ENCODE measurements at places on chromosomes 6 and 20. TPM values are rescaled to one million over a fixed set of nuclear protein-coding genes. Genes with fewer than 3 reads are reported as not detected.

GRCh38 chr6:161522276-161522675, 248.4 kb upstream of the AGPAT4 start:
- no peak for DNase-seq

DNA sequence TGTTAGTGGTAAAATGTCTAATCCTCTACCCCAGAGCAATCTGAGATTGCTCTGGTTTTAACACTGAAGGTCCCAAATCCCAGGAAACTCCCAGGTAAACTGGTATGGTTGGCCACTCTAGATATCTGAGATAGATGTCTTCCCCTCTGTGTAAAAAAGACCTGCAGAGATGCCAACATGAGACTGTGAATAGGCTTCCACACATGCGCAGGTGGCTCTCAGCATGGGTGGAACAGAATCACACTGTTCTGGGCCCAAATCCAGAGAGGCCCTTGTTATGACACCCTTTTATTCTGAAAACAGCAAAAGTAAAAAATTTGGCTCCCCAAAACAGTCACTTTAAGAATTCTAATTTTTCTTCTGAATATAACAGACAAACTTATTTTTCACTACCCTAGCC, 88.7 kb upstream of the BMP5 start:
- DNase-seq: no peak

DNA sequence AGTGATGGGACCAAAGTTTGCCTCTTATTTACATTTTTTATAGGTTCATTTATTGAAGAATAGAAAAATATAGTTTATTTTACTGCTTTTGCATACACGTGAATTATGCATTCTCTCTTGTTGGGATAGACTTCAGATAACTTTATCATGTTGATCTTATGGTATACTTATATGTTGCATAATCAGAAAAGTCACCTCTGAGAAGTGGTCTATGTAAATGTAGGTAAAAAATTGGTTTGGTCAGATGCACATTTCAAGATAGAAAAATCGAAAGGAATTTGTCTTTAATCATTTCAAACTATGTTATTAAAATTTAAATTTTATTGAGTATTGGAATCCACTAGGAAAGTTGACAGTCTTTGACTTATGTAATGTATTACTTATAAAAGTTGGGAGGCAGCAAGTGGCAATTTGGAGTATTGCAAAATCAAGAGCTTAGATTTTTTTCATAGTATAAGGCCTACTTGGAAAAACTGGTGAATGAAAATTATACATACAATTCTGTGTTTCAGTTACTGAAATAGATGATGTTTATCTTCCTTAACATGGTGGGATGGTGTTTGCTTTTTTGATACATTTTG, 2.4 kb downstream of the PHF3 start:
- DNase-seq: no peak

LST1 gene
- not detected for total RNA-seq

Measured in osteocyte (in vitro differentiated cells).